ENCODE measurements at places on chromosomes 4 and X. TPM values are rescaled to one million over a fixed set of nuclear protein-coding genes. Genes with fewer than 3 reads are reported as not detected.
A peak's percentile ranks its signal among the peaks of the same experiment; 100 is the strongest.

DNA sequence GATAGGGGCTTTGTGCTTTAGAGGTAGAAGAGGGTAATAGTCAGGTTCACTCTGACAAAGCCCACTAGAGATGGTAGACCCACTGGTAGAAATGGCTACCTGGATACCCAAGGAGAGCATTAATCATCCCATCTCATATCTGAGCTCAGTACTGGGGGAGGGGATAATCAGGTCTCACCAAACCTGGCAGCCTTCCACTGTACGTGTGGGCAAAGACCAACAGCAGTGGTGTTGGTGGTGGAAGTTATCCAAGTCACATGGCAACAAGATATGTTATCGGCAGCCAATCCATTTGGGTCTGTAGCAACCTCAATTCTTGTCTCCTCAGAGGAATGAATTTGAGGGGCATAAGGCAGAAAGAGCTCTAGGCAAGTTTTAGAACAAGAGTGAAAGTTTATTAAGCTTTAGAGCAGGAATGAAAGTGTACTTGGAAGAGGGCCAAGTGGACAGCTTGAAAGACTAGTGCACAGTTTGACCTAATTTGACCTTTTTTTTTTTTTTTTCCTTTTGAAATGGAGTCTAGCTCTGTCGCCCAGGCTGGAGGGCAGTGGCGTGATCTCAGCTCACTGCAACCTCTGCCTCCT lies 67.0 kb upstream of the CXCL13 start:
- no peak for DNase-seq

SSX3 gene
- not detected for total RNA-seq

- no peak for DNase-seq
Observed at GRCh38 chr4:164937576-164938270, 39.7 kb downstream of the TRIM61 start.

- DNase-seq, result no peak
Observed at GRCh38 chr4:105709081-105709450, 482 bp downstream of the GSTCD start.

MAPK10 gene
- not detected for total RNA-seq

ZNF827 gene
- total RNA-seq, result 29.7 TPM

- DNase-seq, result no peak
Observed at GRCh38 chr4:600850-601515, 24.4 kb upstream of the PDE6B start.

DNA sequence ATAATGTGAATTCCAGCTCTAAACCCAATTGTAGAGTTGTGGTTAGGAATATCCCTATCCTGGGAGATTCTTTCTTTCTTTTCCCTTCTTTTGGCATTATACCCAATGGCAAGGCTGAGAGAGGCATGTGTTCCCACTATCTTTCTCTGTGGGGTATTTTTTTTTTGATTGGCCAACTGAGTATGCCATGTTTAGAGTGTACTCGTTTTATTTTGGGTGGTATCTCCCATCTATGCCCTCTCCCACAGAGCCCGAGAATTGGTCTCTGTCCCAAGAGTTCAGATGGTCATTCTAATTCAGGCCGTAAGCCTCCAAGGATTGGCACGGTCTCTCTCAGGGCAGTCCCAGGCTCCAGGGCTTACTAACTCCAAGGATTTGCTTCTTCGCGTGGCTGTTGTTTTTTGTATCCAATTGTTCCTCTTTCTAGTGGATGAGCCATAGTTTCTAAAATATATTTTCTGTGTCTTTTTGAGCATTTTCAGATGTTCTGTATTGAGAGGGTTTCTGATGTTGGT lies 198.8 kb downstream of the SLC4A4 start:
- no peak for DNase-seq

DNA sequence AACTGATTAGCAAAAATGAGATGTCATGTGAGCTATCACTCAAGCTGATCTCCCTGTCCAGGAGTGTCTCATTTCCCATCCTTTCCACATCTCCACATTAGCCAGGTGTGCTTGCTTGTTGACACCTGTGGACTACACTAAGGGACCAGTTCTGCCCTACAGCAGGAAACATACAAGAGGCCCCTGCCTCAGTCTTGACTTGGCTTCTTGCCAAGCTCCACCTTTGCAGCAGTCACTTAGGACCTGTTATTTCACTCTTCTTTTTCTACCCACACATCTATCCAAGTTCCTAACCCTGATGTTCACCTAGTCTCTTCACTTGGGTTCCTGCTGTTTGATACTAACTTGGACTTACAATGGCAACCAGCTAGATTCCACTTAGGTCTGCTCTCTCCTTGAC lies 13.2 kb downstream of the FRMD7 start:
- DNase-seq, result no peak

UGT2B11 gene
- total RNA-seq, result not detected

SCRG1 gene
- total RNA-seq, result not detected

DNA sequence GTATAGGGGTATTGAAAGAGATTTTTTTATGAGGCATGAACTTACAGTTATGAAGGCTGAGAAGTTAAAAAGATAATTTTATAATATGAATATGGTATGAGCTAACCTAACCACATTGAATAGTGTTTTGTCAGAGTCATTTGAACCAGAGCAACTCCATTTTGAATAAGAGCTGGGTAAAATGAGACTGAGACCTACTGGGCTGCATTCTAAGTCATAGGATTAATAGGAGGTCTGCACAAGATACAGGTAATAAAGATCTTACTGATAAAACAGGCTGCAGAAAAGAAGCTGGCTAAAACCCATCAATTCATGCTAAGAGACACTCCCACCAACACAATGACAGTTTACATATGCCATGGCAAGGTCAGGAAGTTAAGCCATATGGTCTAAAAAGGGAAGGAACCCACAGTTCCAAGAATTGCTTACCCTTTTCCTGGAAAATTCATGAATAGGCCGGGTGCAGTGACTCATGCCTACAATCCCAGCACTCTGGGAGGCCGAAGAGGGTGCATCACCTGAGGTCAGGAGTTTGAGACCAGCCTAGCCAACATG lies 209.2 kb downstream of the TECRL start:
- no peak for DNase-seq

GRCh38 chrX:154605566-154605965 lies 13.5 kb downstream of the CTAG1B start:
- DNase-seq, result no peak

DNA sequence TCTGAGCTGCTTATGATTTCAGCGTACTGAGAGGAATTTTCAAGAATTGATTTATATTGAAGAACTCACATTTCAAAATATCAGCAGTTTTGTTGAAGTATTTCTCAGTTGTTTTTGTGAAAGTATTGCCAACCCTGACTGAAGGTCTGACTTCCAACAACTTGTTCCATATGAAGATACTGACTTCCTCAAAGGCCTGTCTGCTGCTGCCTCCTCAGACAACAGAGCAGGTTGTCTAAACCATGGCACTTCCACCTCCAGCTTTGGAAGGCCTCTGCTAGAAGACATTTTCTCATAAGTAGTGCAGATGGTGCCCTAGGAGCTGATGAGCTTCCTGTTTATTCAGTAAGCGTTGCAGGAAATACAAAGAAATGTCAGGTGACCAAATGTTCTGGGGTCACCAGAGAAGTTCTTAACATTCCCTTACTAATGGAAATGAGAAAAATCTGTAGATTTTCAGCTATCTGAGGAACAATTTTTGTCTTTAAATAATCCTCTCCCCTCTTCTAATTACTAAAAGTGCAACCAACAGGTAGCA lies 28.8 kb downstream of the FGF2 start:
- DNase-seq, result no peak

GRCh38 chr4:108849611-108850168 lies 86.8 kb upstream of the ETNPPL start:
- peak; percentile 24 for DNase-seq

- no peak for DNase-seq
Observed at GRCh38 chr4:82528074-82528473, 33.7 kb downstream of the TMEM150C start.

- DNase-seq, result no peak
Observed at GRCh38 chrX:37753384-37753783, 26.5 kb upstream of the CYBB start.

DNA sequence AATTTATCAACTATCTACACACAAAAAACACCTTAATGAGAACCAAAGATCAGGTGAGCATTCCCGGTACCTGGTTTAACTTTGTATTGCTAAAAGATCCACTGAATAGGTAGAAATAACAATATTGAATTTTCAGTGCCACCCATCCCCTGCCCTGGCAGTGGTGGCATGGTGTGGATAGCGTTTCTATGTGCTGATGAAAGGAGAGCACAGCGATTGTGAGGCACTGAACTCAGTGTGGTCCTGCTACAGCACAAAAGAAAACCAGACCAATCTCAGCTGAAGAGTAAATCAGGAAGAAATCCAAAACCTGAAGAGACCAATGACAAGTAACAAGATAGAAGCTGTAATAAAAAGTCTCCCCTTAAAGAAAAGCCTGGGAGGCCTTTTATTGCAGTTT lies 984.6 kb upstream of the AGA start:
- DNase-seq, result no peak

GPRIN3 gene
- 10.2 TPM for total RNA-seq

- no peak for DNase-seq
Observed at GRCh38 chr4:17811078-17811603, 362 bp downstream of the NCAPG start.

RENBP gene
- total RNA-seq, result 31.7 TPM

- DNase-seq, result no peak
Observed at GRCh38 chr4:159937595-159937994, 834.7 kb downstream of the RAPGEF2 start.

- no peak for DNase-seq
Observed at GRCh38 chr4:173018446-173018845, 150.2 kb upstream of the GALNT7 start.

- DNase-seq, result no peak
Observed at GRCh38 chr4:187183826-187184225, 460.2 kb upstream of the FAT1 start.

GRCh38 chr4:139083607-139083955 lies 68.0 kb downstream of the NOCT start:
- DNase-seq, result peak; percentile 72

MAGEA11 gene
- total RNA-seq, result not detected

GRCh38 chrX:44744799-44745198 lies 99.0 kb upstream of the DUSP21 start:
- no peak for DNase-seq

PDGFC gene
- 1.2 TPM for total RNA-seq

DNA sequence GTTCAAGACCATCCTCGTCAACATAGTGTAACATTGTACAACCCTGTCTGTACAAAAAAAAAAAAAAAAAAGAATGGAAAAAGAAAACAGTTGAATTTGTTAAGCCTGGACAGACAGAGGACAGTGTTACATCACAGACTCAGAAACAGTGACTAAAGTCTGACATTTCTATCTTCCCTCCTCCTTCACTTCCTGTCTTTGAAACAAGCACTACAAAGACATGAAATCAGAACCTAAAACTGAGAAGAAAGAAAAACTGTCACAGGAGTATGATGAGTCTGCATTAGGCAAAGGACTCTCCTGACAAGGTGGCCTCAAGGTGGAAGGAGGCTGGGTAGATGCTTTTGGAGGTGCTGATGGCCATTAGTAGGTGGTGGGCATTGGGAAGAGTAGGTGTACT lies 126.7 kb downstream of the RBM47 start:
- peak; percentile 11 for DNase-seq

DNA sequence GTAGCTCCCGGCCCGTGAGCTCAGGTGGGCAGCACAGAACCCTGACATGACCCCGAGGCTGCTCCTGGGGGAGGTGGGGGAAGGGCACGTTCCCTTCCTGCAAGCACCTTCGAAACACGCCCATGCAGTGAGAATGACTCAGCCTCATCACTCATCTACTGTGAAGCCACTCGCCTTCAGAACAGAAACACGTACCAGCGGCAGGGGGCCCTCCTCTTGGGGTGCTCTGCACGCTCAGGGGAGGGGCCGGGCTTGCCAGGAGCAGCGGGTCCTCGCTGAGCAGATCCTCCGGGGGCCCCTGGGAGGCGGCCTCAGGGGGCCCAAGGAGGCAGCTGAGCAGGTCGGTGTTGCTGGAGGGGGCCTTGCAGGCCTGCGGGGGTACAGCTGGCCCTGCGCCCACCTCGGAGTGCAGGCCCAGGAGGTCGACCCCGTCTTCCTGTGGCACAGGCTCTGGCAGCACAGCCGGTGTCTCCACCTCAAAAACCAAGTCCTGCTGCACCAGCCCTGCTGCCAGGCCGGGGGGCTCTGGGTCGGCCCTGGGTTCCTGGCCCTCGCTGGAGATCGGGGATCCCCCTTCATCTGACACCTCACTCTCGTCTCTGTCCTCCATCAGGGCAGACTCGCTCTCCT lies 40.9 kb upstream of the CPLX1 start:
- DNase-seq, result no peak

GRCh38 chr4:157048248-157048647 lies 27.7 kb upstream of the GLRB start:
- no peak for DNase-seq

GRCh38 chr4:143184217-143184502 lies 557 bp upstream of the USP38 start:
- no peak for DNase-seq

WDR19 gene
- total RNA-seq, result 14.0 TPM

PDZD4 gene
- 0.51 TPM for total RNA-seq

DNA sequence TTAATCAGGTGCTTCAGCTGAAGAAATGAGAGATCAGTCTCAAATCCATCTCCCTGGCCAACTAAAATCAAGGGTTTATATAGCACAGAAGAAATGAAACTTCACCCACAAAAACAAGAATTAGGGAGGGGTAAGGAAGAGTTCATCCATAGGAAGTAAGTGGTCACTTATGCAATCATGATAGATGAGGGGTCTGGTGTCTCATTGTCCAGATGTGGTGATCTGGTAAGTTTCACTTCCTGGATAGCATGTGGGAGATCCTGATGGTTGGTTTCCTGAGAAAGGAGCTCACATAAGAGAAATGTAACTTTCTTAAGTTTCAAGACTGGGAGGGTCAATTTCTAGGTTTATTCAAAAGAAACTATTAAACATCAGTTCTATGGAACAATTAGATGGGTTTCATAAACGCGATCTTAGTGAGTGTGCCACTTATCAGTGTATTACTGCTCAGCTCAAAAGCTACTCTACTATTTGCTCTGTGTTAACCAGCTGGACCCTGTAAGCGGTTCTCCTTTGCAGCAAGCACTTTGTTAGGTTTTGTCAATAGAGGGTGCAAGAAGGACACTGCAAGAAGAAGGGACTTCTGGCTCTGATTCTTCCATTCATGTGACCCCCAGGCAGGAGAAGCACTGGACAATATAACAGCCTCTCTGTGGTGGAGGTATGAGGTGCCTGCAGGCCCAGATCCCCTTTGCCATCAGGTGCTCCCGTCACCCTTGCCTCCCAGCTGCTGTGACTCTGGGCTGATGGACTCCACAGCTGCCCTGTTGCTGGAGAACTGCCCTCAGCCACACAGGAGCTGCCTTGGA lies 35.4 kb upstream of the HPSE start:
- no peak for DNase-seq

GRCh38 chr4:148007314-148007760 lies 275.4 kb downstream of the ARHGAP10 start:
- DNase-seq, result no peak

DNA sequence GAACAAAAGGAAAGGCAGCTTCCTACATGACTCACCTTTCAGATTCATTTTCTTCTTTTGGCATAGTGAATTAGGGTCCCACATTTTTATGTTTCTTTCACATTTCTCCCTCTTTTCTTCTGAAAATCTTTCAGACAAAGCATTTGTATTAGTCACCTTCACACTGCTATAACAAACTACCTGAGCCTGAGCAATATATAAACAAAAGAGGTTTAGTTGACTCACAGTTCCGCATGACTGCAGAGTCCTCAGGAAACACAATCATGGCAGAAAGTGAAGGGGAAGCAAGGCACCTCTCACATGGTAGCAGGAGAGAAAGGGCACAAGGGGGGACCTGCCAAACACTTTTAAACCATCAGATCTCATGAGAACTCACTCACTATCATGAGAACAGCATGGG lies 36.9 kb downstream of the MAGEA9 start:
- no peak for DNase-seq

- no peak for DNase-seq
Observed at GRCh38 chrX:84735025-84735424, 232.8 kb upstream of the HDX start.

RHOXF2 gene
- total RNA-seq, result not detected

SMAD1 gene
- total RNA-seq, result 0.29 TPM
